ENCODE measurements at places on chromosomes 4 and X.

DNA sequence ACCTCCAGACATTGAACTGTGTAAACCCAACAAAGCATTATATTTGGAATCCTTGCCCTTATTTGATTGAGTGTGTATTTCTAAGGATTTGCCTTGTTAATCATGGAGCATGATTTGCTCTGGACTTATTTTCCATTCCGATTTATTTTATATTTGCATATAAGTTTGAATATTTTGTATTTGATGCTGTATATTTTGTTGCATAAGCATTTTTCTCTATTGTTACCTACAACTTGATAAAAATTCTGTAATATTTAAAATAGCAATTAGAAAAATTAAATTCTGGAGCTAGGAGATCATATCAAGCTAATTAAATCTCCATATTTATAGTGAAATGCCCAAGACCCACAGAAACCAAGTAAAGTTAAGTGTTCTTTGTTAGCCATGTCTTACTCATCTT, 47.2 kb downstream of the USO1 start:
- no peak for DNase-seq

- no peak for DNase-seq
Measured at GRCh38 chr4:96521046-96521536, 681.2 kb downstream of the PDHA2 start.

- no peak for DNase-seq
Measured at GRCh38 chrX:86910602-86911311, 606.8 kb upstream of the KLHL4 start.

DNA sequence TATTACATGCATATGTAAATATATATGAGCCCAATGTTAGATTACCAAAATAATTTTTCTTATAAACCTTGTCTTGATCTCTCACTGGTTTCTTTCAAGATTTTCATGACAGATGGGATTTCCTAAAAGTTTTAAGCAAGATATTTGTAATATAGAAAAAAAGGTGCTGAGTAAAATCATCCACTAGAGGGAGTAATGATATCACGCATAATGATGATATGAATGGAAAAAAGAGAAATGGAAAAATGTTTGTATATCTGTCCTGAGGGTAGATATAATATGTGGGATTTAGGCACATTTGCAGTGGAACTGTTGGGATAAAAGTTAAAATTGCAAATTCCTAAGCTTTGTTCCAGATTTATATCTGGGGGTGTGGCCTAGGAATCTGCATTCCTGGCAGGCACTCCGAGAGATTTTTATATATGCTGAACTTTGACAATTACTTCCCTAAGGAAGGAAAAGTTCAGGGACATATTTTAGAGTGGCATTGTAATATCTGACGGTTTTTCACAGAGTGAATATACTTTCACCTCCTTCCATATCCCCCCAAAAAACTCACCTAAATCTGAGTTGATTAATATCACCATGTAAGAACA, 60.5 kb downstream of the TMA16 start:
- no peak for DNase-seq

GRCh38 chrX:127574829-127575228, 477.4 kb downstream of the ACTRT1 start:
- no peak for DNase-seq

GRCh38 chrX:3763111-3763510, 49.7 kb upstream of the PRKX start:
- no peak for DNase-seq

GRCh38 chr4:8077181-8078108, 81.2 kb downstream of the ABLIM2 start:
- no peak for DNase-seq

- DNase-seq, result no peak
Measured at GRCh38 chr4:86554646-86555045, 39.5 kb upstream of the PTPN13 start.

- DNase-seq, result no peak
Measured at GRCh38 chr4:152382057-152382785, 153.7 kb downstream of the FBXW7 start.

DNA sequence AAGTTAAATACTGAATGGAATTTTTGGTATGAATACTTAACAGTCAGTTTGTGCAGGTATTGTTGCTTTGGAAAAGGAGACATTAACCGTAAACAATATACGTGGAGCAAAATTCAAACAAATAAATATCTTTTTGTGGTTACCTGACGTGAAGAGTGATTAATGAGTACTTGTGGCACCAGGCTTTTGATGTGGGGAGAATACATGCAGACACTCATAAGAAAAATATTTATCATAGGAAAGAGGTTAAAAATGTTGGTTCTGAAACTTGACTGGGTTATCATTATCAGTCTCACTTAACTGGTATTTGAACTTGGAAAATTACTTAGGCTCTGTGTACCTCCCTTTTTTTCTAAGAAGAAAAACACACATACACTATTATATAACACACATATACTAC, 136.4 kb upstream of the NDST4 start:
- DNase-seq, result no peak

GRCh38 chrX:114073926-114074325, 510.0 kb upstream of the HTR2C start:
- DNase-seq, result no peak

- DNase-seq, result no peak
Measured at GRCh38 chr4:113434247-113434587, 327.3 kb downstream of the CAMK2D start.

GRCh38 chrX:121635141-121635540, 587.7 kb downstream of the GLUD2 start:
- no peak for DNase-seq

- no peak for DNase-seq
Measured at GRCh38 chr4:153524682-153525081, 58.5 kb downstream of the TMEM131L start.

DNA sequence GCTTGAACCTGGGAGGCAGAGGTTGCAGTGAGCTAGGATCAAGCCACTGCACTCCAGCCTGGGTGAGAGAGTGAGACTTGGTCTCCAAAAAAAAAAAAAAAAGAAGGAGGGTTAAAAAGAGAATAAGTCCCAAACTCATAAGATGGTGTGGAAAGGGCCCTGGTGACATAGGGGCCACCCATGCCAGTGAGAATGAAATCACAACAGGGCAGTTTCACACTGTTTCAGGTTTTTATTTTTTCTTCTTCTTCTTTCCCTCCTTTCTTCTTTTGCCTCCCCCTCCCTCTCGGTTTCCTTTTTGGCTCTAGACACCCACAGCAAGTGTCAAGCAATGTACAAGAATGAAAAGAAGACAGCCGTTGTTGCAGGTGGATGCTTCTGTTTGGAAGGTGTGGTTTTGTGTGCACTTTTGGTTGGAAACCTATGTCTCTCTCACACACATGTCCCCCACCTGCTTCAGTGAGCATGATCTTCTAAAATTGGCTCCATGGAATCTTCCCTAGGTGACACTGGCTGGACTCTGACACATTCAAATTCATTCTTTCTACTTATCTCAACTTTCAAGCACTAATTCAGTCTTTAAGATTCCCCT, 14.4 kb upstream of the TLR8 start:
- no peak for DNase-seq

GRCh38 chr4:56637791-56638190, 43.3 kb downstream of the HOPX start:
- no peak for DNase-seq

- no peak for DNase-seq
Measured at GRCh38 chr4:8439914-8440491, 520 bp downstream of the ACOX3 start.

GRCh38 chr4:101419336-101420135, 72.2 kb upstream of the PPP3CA start:
- DNase-seq, result no peak

DNA sequence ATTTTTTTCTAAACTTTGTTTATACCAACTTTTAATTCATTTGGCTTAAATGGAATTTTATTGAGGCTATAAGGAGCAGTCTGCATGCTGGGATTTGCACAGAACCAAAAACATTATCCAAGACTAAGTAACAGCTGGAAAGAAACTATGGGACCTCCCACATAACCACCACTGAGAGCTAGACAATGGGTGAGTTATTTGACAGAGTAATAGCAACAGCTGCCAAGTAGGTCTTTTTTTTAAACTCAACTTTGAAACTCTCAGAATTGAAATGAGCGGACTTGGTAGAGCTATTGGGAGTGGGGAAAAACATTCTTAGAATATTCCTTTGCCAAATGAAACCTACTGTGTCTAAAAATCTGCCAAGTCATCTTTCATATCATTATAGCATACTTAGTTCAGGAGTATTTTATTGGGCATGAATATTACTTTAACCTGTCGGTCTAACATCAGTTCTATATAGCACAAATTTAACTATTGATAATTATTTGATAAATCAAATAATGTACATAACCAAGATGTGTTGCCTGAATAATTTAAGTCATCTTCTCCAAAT, 1428.0 kb downstream of the PCDH7 start:
- DNase-seq, result no peak

DNA sequence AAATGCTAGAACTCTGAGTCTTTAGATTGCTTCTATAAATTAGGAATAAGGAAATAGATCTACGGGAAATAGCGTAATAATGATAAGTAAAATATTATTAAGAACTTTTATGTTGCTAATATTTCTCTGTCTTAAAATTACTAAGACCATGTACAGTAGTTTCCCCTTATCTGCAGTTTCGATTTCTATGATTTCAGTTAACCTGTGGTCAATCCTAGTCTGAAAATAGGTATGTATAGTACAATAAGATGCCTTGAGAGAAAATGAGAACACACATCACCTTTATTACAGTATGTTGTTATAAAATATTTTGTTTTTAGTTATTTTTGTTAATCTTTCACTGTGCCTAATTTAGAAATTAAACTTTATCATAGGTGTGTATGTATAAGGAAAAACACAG, 92.6 kb downstream of the CCSER1 start:
- no peak for DNase-seq

GRCh38 chr4:83238393-83239248, 46.0 kb downstream of the COQ2 start:
- no peak for DNase-seq

DNA sequence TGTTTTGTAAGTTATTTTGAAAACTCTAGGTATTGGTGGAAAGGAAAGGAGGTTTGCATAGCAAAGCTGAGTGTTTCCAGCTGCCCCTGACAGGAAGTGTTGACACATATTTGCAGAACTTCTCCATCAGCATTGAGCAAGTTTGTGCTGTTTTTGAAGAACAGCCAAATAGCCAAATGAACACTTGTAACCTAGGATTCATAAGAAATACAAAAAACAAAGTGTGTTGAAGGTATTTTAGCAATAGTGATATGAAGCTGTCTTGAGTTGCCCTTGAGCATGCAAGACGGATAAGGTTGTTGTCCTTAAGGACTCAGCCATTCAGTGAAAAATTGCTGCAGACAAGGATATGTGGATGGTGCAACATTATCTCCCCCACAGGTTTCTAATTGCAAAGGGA, 68.3 kb upstream of the PGM2 start:
- DNase-seq, result no peak

DNA sequence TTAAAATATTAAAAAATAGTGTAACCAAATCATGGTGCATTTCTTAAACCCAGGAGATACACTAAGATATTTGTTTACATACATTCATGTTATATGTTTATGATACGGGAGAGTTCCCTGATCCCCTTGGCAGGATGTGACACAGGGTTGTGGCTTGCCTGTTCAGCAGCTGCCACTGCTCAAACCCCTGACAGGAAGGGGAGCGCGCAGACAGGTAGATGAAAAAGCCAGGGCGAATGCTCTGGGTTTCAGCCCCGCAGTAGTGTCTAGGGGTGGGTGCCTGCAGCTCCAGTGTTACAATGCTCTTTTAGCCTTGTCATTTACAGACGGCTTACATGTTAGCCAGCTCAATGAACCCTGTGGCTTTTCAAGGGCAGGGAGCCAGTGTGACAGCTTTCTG, 1343.8 kb upstream of the IGFBP7 start:
- no peak for DNase-seq

DNA sequence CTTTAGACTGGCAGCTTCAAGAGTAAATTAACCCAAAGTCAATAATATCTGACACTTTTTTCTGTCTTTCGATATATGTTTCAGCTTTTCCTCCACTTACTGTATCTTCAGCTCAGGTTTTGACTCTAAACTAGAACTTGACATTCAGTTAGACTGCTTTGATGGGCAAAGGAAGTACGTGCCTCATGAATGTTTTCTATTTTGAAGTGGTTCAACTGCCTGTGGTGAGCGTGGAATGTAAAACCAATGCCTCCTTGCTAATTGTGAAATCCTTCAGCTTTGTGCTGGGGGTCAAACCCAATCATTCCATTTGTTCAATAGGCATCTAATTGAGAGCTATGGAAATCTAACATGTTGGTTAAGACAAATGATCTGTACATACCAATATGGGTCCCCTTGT, 857.0 kb upstream of the HTR2C start:
- no peak for DNase-seq

DNA sequence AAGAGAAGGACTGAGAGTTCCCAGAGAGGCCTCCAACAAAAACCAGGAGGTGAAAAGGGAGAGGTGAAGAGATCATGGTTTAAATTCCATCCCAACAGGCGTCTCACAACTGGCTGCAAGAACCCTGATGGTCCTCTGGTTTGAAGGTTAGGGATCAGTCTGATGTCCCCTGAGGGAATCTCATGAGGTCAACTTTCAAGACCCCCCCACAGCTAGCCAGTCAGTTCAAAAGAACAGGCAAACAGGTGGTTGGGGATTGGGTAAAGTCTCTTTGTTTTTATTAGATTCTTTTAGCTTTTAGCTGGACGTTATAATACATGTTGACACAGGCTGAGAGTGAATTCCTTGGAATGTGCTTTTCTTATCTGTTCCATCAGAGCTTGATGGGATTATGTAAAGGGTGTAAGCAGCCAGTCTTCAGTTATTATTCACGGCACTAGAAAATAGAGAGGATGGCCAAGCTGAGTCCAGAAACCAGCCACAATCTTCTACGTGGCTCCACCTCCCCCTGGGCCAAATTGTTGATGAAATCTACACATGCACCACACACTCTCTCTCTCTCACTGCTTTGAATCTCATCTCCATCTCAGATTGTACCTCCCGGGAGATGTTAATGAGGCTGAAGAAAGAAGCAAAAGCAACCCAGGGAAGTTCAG, 20.8 kb downstream of the ENPP6 start:
- no peak for DNase-seq

- DNase-seq, result no peak
Measured at GRCh38 chrX:104335756-104336155, 81.0 kb upstream of the ESX1 start.

GRCh38 chrX:53073115-53073586, 9.0 kb upstream of the TSPYL2 start:
- no peak for DNase-seq

- no peak for DNase-seq
Measured at GRCh38 chrX:125108921-125109320, 210.8 kb upstream of the TEX13C start.

GRCh38 chrX:46354481-46354880, 190.7 kb downstream of the ZNF674 start:
- DNase-seq, result no peak

DNA sequence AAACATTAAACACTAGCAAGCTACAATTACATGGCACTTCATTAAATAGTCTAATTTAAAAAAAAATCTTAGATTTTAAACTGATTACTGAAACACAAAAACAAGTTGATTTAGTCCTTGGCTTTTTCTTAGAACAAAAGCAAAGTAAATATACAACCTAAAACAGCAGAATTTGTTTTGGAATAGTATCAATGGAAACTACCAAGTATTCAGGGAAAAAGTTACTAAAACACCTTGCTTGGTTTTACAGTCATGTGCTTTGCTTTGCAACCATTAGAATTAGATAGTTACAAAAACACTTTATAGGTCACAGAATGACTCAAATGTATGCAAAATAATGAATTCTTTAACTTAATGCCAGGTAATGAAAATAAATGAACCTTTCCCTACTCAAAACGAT, 105.3 kb downstream of the CNOT6L start:
- no peak for DNase-seq

- DNase-seq, result peak; percentile 71
Measured at GRCh38 chrX:9130031-9130430, 96.1 kb upstream of the FAM9B start.
